ENCODE measurements at places on chromosomes 5 and 9. TPM values are rescaled to one million over a fixed set of nuclear protein-coding genes. Genes with fewer than 3 reads are reported as not detected.

Gene TRUB2
- total RNA-seq = 22.6 TPM

Gene OR1J2
- 0.33 TPM for total RNA-seq

Gene PKN3
- total RNA-seq = 1.7 TPM

Gene PAEP
- not detected for total RNA-seq

Gene HACD4
- 12.3 TPM for total RNA-seq
